ENCODE measurements at places on chromosomes 2 and 18.
A peak's percentile ranks its signal among the peaks of the same experiment; 100 is the strongest.

DNA sequence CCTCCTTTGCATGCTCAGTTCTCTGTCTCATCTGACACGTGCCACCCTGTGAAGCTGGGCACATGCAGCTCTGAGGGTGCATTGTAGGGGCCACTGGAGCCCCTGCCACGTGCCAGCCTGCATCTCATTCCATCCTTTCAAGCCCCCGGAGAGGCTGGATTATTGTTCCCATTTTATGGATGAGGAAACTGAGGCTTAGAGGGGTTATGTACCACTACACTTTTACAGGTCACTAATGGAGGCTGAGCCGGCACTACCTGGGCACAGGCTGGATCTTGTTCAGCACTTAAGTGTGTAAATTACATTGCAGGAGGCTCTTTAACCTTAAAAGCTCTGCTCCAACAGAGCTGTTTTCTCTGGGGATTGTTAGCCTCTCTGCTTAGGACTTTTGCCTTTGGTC is 47.5 kb downstream of the KCNIP3 start:
- no peak for DNase-seq

DNA sequence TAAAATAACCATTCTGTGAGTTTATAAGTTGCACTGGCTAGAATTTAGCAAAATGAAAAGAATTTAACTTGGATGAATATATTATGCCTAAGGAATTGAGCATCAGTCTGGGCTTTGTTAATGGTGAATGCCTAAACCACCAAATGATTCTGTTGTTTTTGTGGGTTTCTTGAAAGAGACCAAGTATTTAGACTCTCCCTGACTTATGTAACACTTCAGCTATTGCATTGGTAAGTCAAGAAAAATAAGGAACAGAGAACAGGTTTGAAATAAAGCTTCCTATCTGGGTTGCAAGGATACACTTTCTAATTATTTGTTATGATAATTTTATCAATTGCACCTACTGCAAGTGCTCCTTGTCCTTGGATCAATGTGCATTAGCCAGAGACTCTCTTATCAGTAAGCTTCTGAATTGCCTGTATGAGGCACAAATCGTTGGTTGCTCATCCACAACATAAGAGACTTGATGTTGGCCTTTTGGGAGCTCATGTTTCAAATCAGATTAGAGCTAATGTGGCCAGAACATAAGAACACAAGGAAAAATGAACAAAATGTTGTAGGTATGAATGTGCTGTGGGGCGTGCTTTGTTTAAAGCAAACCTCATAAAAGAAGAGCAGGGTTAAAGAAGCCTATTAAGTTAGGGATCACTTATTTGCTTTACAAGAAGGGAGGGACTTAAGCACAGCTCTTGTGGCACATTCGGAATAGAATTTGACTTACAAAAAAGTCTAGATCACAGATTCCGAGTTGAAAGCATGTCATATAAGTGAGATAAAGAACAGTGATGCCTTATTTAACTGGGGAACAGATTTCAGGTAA is 37.2 kb downstream of the PRKCE start:
- no peak for DNase-seq

DNA sequence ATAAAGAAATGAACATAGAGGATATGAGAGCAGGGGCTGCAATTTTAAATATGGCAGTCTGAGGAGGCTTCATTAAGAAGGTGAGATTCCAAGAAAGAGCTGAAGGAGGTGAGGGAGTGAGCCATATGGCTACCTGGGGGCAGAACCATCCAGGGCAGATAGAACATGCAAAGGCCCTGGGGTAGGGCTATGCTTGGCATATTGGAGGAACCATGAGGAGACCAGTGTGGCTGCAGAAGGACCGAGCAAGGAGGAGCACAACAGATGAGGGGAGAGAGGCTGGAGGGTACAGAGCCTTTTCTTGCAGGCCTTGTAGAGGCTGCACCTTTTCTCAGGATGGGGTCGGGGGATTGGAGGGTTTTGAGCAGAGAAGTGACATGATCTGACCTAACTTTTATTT is 69.5 kb upstream of the GATA6 start:
- no peak for DNase-seq

DNA sequence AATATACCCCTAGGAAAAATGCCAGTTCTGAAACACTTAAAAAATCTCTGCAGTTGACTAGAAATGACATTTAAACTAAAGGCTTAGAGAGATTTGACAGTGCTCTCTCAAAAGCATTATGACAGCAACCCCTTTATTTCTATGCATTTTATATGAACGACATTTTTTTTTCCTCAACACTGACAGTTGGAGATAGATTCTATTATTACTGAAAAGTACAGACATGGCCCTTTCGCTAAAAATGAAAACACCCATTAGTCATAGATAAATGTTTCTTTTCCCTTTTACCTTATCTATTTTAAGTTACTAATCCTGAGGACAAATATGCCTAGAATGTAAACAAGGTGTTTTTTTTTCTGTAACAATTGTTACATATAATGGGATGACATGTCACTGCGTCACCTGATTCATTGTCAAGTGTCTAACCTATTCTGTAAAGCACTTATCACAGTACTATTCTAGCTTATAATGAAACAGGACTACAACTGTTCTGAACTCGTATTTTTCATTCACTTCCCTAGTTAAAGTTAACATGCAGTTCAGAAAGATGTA is 1169.6 kb upstream of the CRIM1 start:
- no peak for DNase-seq

DNA sequence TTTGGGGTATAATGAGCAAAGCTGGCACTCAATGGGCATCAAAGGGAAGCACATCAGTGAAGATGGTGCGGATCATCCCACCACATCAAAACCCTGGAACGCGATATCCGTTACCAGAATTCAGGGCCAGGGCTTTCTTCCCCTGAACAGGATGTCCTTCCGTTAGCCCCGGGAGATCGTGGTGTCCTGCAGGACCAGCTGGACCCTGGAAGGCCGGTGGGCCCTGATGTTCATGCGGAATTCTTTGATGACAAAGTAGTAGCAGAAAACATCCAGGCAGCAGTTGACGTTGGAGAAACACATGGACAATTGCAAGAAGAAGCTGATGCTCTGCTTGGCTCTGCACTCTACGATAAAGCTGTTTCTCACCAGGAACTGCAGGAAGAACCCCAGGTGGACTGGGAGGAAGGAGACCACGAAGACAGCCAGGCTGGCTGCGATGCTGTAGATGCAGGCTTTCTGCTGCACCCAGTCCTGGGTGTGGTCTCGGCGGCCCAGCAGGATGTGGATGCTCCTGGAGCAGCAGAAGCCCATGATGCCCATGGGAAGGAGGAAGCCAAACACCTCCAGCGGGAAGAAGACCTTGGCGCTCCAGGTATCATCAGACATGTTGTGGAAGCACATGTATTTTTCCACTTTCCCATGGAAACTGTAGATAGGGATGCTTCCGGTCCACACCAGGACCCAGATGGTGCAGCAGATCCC is 15.0 kb downstream of the GPR55 start:
- DNase-seq: no peak

DNA sequence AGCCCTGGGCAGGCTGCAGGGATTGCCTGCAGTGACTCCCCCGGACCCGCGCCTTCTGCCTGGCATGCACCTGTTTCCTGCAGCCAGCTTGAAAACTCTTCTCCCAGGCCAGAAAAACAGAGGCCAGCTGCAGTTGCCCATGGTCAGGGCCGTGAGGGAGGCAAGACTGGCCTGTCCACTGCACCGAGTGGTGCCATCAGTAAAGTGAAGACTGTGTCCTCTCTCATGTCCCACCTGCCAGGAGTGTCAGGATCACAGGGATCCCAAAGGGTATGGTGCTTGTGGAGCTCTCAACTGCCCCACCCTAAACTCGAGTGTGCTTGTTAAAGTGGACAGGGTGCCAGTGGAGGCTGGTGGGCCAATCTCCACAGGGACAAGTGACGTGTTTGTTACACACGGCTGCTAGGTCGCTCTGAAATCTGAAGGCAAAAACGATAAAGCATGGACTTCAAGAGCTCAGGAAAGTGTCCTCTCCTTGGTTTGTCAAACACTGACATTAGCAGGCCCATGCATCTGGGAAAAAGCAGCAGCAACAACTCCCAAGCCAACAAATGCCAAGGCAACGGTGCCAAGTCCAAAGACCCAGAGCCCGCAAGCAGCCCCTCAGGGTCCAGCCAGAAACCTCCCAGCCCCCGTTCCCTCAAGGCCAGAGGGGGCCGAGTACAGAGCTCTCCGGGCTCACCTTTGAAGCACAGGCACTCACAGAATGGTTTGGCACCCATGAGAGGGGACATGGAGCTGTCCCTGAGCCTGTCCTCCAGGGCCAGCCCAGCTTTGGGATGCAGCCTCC is 213.2 kb downstream of the HDAC4 start:
- no peak for DNase-seq

GRCh38 chr18:67266246-67267237 is 250.0 kb downstream of the DSEL start:
- DNase-seq: peak; percentile 56

GRCh38 chr2:163667064-163667887 is 68.5 kb downstream of the FIGN start:
- DNase-seq: peak; percentile 63

- no peak for DNase-seq
Measured at GRCh38 chr2:163719331-163719730, 16.5 kb downstream of the FIGN start.

DNA sequence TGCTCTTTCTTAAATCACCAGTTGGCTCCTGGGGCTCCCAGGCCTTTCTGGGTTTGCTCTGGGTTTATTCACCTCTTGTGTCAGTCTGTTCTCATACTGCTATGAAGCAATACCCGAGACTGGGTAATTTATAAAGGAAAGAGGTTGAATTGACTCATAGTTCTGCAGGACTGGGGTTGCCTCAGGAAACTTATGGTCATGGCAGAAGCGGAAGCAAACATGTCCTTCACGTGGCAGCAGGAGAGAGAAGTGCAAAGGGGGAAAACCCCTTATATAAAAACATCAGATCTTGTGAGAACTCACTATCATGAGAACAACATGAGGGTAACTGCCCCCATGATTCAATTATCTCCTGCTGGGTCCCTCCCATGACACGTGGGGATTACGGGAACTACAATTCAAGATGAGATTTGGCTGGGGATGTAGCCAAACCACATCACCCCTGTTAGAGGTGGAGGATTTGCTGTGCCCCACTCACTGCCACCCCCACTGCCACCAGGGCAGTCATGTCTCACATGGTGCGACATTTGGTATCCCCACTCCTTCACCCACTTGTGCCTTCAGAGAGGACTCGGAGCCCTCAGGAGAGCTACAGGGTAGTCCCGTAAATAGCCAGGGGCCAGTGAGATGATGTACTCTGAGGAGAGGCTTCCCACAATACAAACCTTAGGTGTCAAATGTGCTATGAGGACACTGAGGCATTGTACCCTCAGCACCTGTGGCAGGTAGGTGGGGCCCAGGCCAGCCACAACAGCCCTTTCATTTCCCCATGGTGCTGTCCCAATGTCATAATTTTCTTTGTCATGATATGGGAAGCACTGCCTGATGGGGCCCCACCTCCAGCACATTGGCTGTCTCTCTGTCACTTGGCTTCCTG is 35.7 kb downstream of the CDC42EP3 start:
- DNase-seq: no peak

- no peak for DNase-seq
Measured at GRCh38 chr18:832085-832681, 20.1 kb upstream of the YES1 start.
